Fibroblast of upper back skin (primary cell): ENCODE measurements at places on chromosomes 12 and 14.

- DNase-seq: no peak
Measured at GRCh38 chr12:43812057-43812456, 5.9 kb upstream of the TWF1 start.

DNA sequence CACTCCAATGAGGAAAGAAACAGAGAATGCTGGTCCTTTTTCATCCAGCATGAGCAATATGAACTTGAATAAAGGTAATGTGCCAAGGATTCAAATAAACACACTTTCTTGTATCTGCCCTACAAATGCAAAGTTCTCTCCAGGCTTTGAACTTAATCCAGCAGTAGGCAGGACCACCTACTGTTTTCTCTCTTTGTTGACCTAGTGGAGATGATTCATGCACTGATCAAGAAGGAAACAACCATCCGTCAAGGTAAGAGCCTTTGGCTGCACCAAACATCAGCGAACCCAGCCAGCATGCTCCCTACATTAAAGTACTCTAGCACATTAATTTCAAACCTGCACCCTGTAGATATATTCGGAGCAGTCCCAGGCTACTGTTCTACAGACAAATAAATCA lies 489.3 kb downstream of the GALC start:
- DNase-seq: no peak

- no peak for DNase-seq
Measured at GRCh38 chr12:6315704-6316597, 5.5 kb downstream of the PLEKHG6 start.

DNA sequence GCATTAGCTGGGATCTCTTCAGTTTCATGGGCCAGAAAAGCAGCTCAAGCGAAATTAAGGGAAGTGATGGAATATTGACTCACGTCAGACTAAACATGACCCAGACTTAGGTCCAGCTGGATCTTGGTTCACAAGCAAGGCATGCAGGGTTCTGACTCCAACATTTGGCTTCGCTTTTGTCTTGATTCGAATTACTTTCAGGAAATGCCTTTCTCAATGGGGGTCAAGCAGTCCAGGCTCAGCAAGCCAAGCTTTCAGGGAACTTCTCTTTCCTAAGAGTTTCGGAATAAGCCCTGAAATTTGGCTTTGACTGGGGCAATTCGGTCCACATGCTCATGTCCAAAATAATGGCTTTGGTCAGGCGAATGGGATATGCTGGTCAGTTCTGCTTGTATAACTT lies 678.7 kb upstream of the TMEM132C start:
- peak; percentile 96 for DNase-seq

DNA sequence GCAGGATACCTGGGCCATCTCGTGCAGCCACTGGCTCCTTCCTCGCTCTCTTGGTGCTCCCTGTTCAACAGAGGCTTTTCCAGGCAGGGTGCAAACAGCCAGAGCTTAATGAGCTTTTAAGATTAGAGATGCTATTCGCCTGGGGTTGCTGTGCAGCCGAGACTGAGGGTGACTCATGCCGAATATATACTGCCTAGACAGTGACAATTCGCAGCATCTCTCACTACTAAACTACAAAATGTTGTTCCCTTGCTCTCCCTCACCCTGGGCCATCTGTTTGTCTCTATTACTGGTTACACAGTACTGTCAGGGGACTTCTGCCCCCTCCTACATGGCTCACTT lies 26.0 kb upstream of the TESC start:
- no peak for DNase-seq

DNA sequence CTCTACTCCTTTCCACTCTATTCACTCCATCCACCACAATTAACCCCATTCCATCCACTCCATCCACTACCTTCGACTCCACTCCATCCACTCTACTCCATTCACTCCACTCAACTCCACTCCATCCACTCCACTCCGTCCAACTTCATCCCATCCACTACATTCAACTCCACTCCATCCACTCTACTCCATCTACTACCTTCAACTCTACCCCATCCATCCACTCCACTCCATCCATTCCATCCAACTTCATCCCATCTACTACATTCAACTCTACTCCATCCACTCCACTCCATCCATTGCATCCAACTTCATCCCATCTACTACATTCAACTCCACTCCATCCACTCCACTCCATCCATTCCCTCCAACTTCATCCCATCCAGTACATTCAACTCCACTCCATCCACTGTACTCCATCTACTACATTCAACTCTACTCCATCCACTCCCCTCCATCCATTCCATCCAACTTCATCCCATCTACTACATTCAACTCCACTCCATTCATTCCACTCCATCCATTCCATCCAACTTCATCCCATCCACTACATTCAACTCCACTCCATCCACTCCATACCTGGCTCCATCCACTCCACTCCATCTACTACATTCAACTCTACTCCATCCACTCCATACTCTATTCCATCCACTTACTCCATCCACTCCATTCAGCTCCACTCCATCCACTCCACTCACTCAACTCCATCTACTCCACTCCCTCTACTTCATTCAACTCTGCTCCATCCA lies 16.4 kb downstream of the HNF1A start:
- DNase-seq: no peak

- no peak for DNase-seq
Measured at GRCh38 chr14:103736546-103737431, 21.2 kb downstream of the ZFYVE21 start.
